ENCODE measurements at places on chromosomes 12 and 14.

GRCh38 chr14:49508124-49508523, 78.1 kb downstream of the RPS29 start:
- DNase-seq: no peak

GRCh38 chr14:42869681-42870080, 1263.0 kb downstream of the LRFN5 start:
- DNase-seq: no peak

GRCh38 chr12:95147866-95148265, 69.4 kb downstream of the FGD6 start:
- DNase-seq: no peak

GRCh38 chr14:103091041-103091882, 3.3 kb upstream of the EXOC3L4 start:
- DNase-seq: peak; percentile 77

GRCh38 chr12:132773077-132773955, 11.7 kb upstream of the ANKLE2 start:
- DNase-seq: peak; percentile 23

DNA sequence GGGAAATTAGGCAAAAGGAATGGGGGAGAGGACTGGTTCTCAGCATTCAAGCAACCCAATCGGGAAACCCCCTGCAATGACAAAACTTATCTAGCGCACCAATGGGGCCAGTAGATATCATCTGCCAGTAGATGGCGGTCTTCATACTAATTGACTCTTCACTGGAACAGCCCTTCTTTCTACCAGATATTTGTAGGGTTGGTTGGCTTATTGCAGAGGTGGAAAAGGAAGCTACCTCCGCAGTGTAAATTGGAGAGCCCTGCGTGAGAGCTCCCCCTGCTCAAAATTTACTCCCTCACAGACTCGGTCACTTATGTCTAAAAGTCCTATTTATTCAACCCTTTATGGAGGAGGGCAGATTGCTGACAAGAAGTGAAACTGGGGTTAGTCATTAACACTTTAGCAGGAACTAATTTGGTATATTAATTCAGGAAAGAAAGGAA, 166.1 kb upstream of the CCND2 start:
- DNase-seq: peak; percentile 30

DNA sequence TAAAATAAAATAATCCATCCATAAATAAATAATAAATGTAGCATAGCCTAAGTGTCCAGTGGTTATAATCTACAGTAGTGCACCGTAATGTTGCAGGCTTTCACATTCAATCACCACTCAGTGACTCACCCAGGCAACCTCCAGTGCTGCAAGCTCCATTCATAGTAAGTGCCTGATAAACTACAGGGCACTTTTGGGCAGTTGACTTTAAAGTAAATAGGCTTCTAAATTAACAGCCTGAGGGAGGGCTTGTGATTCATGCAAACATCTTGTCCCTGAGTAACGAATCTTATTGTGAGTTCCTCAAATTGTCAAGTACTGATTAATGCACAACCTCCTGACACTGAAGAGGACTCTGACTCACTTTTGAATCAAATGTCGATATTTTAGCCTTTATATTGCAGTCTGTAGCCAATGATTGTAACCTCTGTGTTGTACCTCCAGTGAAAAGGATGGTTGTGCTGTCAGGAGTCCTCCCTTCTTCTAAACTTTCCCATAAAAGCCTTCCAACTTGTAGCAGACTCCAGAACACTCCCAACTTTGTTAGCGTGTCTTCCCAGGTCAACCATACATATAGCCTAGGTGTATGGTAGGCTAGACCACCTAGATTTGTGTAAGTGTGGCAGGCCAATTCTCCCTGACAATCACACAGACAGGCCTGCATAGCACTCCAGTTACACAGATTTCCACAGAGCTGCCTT, 55.0 kb upstream of the BICD1 start:
- no peak for DNase-seq

DNA sequence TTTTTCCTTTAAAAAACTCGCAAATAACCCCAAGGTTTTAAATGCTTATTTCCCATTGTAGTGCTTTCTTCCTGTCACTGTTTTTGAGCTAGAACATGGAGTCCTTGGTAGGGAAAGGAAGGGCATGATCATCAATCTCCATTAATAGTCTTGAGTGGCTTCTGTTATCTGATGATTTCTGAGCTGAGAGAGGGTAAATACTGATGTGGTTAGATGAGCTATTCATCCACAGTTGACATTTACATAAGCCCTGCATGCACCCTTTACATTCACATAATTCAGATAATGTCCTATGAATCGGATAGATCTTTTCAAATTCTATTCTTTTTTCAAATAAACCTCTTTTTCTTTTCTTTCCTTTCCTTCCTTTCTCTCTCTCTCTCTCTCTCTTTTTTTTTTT, 81.4 kb downstream of the NTN4 start:
- DNase-seq: no peak

- DNase-seq: no peak
Observed at GRCh38 chr14:91409928-91410718, 7.5 kb downstream of the CCDC88C start.

DNA sequence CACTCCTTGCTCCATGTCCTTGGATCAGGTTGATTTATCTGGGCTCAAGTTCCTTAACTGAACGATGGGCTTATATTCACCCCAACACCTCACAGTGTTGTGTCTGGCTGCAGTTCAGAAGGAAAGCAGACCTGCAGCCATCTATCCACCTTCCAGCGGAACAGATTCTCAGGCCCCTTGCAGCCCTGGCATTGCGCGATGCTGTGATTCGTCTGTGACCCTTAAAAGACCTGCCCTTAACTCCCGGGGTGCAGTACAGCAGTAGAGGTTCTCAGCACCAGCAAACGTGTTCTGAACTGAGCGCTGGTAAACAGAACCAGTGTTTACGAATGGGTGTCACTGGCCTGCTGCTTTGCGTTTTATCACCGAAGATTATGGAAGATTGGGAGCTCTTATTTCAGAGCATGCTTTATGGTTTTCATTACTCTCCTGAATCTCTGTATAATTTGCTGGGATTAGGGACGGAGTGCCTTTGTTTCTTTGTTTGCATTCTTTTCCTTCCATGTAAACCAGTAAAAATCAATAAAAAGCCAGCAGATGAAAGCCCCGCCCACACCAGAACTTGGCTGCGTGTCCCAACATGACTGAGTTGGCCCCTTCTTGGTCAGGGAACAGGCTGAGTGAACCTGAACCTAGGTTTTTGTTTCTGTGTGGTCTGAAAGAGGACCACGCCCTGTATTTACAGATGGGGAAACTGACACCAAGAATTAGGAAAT, 286.7 kb upstream of the CRY1 start:
- DNase-seq: no peak

- no peak for DNase-seq
Observed at GRCh38 chr12:27524494-27524835, 459 bp downstream of the PPFIBP1 start.

GRCh38 chr14:24110060-24110459, 4.5 kb upstream of the DCAF11 start:
- no peak for DNase-seq

DNA sequence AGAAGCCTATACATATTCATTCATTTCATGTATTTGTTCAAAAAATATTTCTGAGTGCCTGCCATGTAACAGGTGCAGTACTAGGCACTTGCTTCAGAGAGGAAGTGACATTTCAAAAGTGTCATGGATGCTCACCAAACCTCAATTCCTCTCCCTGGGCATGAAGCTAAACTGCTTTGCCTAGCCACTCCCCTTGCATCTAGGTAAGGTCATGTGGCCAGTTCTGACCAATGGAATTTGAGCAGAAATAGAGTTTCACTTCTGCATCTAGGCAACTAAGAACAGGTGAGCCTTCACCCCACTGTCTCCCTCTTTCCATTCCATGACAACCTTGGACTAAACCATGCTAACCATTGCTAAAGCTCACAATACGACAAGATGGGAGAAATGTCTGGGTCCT, 27.6 kb downstream of the TC2N start:
- no peak for DNase-seq

DNA sequence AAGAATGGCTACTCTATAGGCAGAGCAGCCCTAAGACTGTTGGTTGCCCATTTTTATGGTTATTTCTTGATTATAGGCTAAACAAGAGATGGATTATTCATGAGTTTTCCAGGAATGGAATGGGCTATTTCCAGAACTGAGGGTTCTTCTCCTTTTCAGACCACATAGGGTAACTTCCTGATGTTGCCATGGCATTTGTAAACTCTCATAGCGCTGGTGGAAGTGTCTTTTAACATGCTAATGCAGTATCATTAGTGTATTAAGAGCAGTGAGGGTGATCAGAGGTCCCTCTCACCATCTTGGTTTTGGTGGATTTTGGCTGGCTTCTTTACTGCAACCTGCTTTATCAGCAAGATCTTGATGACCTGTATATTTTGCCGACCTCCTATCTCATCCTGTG, 904.6 kb upstream of the FBXO33 start:
- DNase-seq: no peak

DNA sequence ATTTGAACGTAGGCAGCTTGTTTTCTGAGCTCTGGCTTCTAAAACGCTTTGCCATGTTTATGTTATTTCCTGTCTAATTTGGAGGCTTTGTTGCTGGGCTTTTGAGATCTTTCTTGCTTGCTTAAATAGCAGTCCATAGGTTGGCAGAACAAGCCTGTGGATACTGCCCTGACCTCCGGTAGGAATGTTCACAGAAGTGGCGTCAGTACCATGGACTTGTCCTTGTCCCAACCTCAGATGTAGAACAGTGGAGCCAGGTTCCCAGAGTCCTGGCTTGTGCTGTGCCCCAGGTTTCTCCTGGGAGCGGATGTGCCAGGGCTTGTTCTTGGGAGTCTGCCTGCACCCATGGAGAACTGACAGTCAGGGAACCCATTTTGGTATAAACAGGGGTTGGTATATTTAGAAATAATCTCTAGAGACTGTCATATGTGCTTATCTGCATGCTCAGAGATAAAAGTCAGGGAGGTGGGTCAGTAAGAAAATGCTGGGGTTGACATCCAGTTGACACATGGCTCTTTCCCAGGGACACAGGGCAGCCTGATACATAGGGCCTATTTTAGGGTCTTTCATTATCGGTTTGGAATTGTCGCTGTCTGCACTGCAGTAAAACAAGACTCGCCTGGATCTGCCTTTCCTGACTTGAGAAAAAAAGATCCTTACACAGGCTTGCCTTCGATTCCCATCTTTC, 22.9 kb downstream of the CACNA1C start:
- DNase-seq: no peak

- DNase-seq: no peak
Observed at GRCh38 chr12:108955225-108955835, 65.5 kb downstream of the SVOP start.

GRCh38 chr14:100150932-100151587, 8.4 kb downstream of the DEGS2 start:
- DNase-seq: no peak

- DNase-seq: no peak
Observed at GRCh38 chr12:20985399-20985798, 145.6 kb upstream of the SLCO1B1 start.

GRCh38 chr14:23009939-23010726, at the start of gene C14orf93:
TSS of gene C14orf93 (minus strand) at chr14:23010143. CDS start at chr14:22999023, 11,120 bp downstream.
- DNase-seq: peak; percentile 87

DNA sequence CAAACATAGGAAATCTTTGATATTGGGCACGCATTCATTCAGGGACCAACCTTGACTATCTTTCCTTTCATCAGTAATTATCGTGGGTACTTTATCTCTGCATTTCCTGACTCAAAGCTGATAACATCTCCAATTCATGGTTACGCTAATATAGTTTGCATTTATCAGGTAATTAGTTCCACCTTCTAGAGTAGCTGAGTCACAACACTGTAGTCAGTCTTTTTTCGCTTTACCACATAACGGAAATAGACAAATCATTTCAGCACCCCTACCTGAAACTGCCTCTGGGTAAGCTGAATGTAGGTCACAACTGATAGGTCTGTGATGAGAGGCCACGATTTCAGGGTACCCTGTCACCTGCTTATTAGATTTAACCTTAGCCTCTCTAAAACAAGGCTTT, 36.7 kb upstream of the IL22 start:
- no peak for DNase-seq

DNA sequence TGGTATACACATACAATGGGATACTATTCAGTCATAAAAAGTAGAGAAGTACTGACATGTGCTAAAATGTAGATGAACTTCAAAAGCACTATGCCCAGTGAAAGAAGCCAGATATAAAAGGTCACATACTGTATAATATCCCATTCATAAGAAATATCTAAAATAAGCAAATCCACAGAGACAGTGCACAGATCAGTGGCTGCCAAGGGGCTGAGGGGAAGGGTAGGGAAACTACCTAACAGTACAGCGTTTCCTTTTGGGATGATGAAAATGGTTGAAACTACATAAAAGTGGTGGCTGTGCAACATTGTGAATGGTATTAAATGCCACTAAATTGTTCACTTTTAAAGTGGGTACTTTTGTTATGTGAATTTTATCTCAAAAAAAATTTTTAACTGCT, 11.9 kb downstream of the EAPP start:
- no peak for DNase-seq

DNA sequence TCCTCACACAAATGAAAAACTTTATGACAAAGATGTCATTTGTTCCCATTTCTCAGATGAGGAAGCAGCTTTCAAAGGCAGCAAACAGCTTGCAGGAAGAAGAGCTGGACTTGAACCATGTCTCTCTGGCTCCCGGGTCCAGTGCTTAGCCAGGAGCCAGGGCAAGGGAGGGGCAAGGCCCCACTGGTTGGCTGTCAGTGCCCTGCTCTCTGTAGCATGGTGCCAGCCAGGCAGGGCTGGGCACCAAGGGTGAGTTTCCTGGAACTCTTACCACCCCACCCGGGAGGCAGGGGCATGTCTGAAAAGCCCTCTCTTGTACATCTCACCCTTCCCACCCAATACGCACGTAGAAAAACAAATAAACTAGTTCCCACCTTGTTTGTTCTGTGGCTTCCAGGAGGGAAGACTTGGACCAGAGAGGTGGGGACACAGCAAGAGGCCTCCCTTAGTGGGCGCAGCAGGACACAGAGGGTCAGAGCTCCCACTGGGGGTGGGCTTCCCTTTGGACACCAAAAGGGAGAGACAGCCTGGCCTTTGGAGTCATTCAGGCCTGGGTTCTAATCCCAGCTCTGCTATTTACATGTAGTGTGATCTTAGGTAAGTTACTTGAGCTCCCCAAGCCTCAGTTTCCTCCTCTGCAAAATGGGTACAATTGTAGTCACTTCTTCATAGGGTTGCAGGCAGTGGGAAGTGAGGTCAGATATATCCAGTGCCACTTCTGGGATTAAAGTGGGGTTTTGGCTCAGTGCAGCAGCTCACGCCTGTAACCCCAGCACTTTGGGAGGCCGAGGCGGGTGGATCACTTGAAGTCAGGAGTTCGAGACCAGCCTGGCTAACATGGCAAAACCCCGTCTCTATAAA, 17.2 kb downstream of the TRPV4 start:
- DNase-seq: no peak

DNA sequence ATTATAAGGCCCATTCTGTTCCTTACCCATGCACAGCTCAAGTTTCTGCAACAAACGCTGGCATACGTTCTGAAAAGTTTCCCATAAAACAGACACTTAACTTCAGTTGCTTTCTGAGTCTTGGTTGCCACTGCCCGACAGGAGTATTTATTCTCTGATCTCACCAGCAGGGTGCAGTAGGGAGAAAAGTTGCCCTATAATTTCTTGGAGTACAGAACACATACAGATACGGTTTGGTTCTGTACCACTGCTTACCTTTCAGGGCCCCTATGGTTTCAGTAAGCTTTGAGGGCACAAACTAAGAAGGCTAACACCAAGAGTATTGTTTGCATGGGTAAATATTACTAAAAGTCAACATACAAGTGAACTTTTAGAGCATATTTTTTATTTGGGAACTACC, 77.9 kb downstream of the SPATA7 start:
- no peak for DNase-seq

GRCh38 chr12:3520711-3521110, 29.7 kb downstream of the PRMT8 start:
- no peak for DNase-seq

GRCh38 chr12:131643631-131644452, 67.0 kb upstream of the SFSWAP start:
- no peak for DNase-seq

GRCh38 chr12:28235015-28235414, 44.8 kb downstream of the CCDC91 start:
- no peak for DNase-seq
